ENCODE measurements at places on chromosomes 7 and 10.
A peak's percentile ranks its signal among the peaks of the same experiment; 100 is the strongest.

DNA sequence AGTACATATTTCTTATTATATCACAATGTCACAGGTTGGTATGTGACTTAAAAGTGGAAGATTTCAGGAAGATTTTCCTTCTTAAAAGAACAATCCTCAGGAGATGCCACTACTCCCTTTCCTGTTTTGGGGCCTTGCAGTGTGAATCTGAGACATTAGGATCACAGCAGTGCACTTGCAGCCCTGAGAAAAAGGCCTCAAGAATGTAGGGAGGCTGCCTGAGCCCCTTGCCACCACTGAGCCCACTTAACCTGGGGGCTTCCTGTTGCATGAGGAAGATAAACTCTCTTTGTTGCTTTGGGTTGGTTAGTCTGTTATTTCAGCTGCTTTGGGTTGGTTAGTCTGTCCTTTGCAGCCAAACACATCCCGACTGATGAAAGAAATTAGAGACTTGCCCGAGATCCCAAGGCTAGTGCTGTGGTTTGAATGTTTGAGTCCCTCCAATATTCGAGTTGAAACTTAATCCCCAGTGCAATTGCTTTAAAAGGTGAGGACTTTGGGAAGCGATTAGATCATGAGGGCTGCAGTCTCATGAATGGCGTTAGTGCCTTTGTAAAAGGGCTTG lies 151.3 kb upstream of the SP4 start:
- no peak for DNase-seq

DNA sequence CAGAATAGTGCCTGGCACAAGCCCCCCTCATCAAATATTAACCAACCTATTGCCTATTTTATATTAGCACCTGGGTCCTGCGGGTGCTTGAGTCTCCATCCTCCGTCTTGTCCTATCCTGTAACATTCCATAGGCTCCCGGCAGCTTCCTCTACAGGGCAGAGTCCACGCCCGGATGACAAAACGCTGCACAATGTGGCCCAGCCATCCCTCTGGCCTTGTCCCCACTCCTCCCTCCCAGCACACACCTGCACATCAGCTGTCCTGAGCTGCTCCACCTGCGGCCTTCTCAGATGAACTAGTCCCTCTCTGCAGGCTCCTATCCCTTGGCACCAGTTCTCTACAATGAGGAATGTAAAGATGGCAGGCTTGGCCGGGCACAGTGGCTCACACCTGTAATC lies 153.5 kb upstream of the PDE1C start:
- peak; percentile 19 for DNase-seq

DNA sequence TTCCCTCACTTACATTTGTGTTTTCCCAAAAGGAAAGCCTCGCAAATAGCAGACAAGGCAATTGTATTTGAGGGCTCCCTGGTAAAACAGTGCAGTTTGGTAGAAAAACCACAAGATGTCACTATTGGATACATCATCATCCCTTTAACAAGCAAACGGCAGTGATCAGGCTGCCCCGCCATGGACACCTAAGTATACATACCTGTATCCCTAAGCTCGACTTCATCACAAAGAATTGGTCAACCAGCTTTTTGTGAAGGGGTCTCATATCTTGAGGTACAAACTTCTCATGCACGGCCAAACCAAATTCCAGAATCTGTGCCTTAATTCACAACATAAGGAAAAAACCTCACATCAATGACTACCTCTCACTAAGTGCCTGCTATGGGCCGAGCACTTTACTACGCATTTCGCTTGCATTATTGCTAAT lies 179.5 kb upstream of the IMMP2L start:
- no peak for DNase-seq

DNA sequence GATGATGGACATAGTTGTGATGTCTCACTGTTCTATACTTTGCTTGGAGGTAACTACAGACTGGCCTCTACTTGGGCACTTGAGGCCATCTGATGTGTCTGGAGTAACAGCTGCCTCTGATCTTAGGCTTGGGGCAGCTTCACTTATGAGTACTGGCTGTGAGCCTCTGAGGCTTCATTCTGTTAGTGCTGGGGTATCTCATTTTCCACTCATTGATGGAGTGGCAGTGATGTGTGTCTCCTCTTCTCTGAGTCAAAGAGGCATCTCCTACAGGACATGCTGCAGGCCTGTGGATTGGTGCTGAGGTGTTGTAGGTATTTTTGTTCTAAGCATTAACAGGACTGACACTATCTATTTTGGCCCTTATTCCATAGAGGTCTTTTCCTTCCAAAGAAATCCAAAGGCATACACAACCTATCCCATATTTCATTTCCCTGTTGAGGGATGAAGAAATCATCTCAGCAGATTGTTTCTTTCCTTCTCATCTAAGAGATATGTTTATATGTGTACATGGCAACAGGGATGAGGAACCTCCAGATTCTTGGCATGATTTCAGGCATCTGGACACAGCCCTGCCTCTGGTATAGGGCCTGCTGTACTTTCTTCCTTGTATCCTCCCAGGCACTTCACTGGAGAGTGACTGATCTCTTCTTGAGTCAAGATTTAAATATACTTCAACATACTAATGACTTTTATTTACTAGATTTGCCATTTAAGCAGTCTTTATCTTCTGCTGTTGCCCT lies 65.7 kb upstream of the NOBOX start:
- DNase-seq = no peak

GRCh38 chr7:35258868-35259522 lies 5.1 kb upstream of the TBX20 start:
- DNase-seq = no peak

GRCh38 chr10:86956848-86957448 lies 467 bp downstream of the MMRN2 start:
- DNase-seq = peak; percentile 45

- no peak for DNase-seq
Measured at GRCh38 chr7:139746652-139747051, 31.1 kb downstream of the HIPK2 start.

- DNase-seq = no peak
Measured at GRCh38 chr10:4623757-4624420, 202.1 kb upstream of the AKR1E2 start.

GRCh38 chr10:86960003-86960862 lies 1.8 kb downstream of the SNCG start:
- DNase-seq = no peak

DNA sequence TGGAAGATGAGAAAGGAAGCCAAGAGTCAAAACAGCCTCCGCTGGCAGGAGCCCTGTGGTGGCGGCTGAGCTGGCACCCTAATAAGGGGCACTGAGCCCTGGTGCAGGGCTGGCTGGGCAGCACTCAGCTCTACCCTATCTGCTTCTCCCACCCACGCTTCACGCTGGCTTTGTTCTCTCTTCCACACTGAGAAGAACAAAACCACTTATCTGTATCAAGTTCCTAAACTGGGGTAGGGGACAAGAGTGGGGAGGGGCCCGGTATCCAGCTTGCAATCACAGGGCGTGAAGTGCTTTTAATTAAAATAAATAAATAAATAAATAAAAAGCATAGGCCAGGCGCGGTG lies 52.1 kb downstream of the FAM53B start:
- DNase-seq = no peak

- DNase-seq = no peak
Measured at GRCh38 chr10:78448994-78449418, 415.3 kb downstream of the RPS24 start.

DNA sequence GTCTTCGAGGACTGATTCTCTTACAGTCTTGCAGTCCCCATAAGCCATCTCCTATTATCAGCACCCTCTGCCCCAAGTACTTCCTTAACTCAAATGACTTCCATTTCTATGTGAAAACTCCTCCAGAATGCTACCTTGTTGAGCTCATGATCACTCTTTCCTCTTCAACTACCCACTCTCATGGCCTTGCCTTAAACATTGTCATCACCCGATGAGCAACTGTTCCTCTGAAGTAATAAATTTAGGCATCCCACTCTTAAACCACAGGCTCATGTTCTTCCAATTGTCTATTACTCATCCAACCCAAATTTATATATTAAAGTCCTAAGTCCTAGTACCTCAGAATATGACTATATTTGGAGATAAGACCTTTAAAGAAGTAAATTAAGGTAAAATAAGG lies 152.9 kb downstream of the C1GALT1 start:
- DNase-seq = no peak

- no peak for DNase-seq
Measured at GRCh38 chr7:90413185-90413528, 9.9 kb downstream of the CLDN12 start.

- no peak for DNase-seq
Measured at GRCh38 chr10:121841862-121842261, 86.0 kb downstream of the ATE1 start.

GRCh38 chr7:69968969-69969556 lies 370.8 kb downstream of the AUTS2 start:
- no peak for DNase-seq
